ENCODE measurements at places on chromosomes 2 and 18.

GRCh38 chr2:236016496-236016895, 151.7 kb downstream of the GBX2 start:
- DNase-seq, result no peak

DNA sequence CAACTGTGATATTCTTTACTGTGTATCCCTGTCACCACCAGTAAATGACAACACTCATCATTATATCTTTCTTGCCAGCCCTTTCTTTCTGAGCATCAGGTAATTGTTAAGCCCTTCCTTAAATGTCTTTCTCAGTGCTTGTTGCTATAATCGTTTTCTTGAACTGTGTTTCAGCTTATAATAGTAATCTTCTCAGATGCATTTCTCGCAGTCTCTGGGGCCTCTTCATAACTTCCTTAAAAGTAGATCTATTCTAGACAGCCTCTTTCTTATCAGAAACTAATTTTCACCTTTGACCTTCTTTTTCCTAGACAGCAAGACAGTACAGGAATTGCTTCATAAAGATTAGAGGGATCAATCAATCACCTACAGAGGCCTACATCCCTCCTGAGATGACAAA, 648.1 kb downstream of the CPS1 start:
- no peak for DNase-seq

- DNase-seq, result no peak
Observed at GRCh38 chr18:57998461-57998860, 45.6 kb upstream of the NEDD4L start.

DNA sequence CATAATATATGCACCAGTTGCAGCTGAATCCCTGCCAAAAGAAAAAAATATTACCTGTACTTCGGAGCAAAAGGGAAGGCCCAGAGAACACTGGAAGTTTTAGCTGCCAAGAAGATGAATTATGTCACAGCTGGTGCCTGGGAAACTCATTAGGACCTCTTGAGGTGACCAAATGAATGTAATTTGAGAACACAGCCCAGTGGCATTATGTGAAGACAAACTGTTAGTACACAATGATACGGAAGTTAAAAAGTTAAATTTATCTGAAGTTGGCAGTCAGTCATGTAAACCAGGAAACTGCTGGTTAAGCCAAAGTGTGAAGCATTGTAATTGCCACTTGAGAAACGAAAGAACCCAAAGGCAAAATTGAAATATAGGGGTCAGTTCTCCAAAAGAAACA, 80.7 kb downstream of the EML4 start:
- DNase-seq, result no peak

DNA sequence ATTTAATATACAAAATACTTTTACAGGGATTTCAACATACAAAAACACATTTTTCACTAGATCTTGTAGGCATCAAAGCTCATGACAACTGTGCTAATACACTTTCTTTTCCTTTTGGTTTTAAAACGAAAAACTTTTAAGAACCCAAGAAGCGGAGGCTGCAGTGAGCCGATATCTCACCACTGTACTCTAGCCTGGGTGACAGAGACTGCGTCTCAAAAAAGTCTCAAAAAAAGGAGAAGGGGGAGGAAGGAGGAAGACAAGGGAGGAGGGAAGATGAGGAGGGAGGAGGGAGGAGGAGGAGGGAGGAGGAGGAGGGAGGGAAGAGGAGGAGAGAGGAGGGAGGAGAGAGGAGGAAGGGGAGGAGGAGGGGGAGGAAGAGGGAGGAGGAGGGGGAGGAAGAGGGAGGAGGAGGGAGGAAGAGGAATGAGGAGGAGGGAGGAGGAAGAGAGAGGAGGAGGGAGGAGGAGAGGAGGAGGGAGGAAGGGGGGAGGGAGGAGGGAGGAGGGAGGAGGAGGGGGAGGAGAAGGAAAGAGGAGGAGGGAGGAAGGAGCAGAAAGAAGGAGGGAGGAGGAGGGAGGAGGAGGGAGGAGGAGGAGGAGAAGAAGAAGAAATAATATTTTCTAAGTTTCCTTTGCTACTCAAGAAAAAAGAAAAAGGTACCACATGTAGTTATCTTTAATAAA, 13.8 kb downstream of the ROCK2 start:
- DNase-seq, result no peak

DNA sequence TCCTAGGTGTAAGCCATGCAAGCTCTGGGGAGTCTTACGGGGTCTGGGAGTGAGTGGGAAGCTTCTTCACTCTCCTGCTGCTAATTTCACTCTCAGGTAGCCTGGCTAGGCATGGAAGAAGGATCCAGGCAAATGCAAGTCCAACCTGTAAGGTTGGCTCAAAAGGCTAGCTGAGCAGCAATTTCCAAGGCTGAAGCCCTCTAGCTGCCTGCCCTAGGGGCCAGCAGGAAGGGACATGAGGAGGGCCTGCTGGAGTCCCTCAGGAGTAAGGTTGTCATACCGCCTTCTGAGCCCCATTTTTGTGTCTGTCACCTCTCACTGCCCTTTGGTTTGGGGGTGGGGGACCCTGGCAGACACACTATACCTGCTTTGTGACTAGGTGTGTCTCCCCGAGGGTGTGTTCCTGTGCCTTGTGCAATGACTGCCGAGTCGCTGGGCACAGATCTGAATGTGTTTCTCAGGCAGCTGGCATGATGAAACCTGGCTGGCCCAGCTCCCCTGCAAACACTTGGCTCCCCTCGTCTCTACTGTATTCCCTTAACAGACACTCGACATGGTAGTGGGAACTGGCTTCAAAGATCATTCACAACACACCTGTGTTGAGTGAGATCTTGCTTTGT, 123.9 kb upstream of the FAM136A start:
- no peak for DNase-seq

DNA sequence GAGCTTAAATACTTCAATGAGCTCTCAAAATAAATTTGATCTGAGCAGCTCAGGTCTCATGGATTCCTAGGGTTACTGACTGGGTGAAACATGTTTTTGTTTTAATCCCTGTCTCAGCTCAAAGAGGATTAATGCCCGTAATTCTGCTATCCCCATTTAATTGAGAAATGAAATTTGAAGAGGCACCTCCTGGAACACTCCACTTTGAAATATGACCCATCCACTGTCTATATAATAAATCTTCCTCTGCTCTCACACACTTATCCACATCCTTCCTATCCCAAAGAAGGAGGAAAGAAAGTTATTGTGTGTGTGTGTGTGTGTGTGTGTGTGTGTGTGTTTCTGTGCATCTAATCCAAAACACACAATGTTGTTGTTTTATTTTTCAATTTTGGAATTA, 2082.4 kb upstream of the PIK3C3 start:
- DNase-seq, result no peak

GRCh38 chr2:83055376-83056010, 1403.6 kb downstream of the SUCLG1 start:
- DNase-seq, result peak; percentile 50

- DNase-seq, result no peak
Observed at GRCh38 chr2:113910110-113910717, 20.3 kb downstream of the ACTR3 start.

DNA sequence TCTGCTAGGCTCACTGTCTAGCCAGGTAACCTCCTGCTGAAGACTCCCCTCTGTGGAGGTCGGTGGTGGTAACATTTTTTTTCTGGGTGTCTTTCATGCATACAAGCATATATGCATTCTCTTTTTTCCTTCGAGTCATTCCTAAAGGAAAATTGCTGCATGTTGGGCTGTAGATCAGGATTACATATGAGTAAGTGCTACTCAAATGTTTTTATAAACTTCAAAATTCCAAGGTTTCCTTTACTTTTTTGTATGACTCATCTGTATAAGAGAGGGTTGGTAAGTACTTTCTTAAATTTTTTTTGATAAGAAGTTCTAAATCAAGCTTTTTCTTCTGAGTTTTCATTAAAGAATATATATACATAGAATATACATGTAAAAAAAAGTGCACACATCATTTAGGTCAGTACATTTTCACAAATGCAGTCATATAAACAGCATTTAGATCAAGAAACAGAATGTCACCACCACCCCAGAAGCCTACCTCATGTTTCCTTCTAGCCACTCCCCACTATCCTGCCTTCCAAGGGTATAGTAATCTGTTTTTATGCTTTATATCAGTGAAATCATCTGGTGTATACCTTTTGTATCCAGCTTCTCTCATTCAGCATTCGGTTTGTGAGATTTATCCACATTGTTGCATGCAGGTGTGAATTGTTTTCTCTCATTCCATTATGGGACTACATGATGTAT, 128.0 kb upstream of the MAP3K20 start:
- no peak for DNase-seq

DNA sequence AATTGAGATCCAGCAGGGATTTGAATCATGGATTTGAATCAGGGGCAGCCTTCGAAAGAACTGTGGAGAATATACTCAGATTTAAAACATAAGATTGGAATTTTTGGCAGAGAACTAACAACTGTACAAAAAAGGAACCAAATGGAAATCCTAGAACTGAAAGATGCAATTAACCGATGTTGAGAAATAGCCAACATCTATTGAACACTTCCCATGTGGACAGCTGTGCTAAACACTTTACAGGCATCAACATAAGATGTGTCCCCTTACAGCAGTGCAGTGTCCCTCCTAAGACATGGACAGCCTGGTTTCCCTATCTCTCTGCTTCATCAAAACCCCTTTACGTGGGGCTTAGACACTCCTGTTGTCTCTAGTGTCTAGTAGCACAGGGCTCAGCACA, 3.7 kb upstream of the IL1RN start:
- no peak for DNase-seq

- no peak for DNase-seq
Observed at GRCh38 chr2:174623690-174624089, 26.1 kb upstream of the WIPF1 start.

GRCh38 chr2:134127496-134127895, 126.4 kb upstream of the MGAT5 start:
- DNase-seq, result no peak

Measured in SW 1271 (cell line).